ENCODE measurements at places on chromosomes 6 and 20. TPM values are rescaled to one million over a fixed set of nuclear protein-coding genes. Genes with fewer than 3 reads are reported as not detected.

DNA sequence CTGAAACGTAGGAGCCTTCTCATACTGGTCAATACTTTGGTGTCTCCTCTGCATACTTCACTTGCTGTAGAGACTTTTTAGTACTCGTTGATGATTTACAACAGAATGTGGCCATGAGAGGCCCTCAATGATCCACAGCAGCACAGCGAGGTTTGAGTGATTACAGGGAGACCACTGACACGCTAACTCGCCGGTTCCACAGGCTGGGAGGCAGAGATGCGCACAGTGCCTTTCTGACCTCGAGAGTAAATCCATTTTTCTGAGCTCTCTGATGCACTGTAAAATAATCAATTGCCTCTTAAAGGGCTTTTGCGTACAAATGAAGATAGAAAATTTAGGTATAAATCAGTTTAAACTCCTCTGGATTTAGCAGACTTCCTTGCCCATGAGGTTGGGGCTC lies 56.2 kb upstream of the TBC1D7 start:
- peaks cover 10% of the 10 kb centered on the region for H3K4me1 ChIP-seq
- H3K27ac ChIP-seq, result no peak overlapping the region
- no peak for DNase-seq
- H3K27me3 ChIP-seq, result no peaks in the 10 kb centered on the region
- H3K36me3 ChIP-seq, result no peaks in the 10 kb centered on the region

- no peak for DNase-seq
- peaks cover 92% of the 10 kb centered on the region for H3K27me3 ChIP-seq
- peaks cover 9% of the 10 kb centered on the region for H3K4me1 ChIP-seq
Measured at GRCh38 chr6:125754566-125754965, 5.1 kb downstream of the HEY2 start.

C6orf52 gene
- 5.0 TPM for total RNA-seq

GRCh38 chr6:138673346-138674014 lies 100.1 kb upstream of the CCDC28A start:
- H3K4me3 ChIP-seq, result peak overlapping the region; percentile 8
- DNase-seq, result no peak
- H3K36me3 ChIP-seq, result peaks cover 12% of the 10 kb centered on the region
- no peaks in the 10 kb centered on the region for H3K27me3 ChIP-seq
- H3K27ac ChIP-seq, result peak overlapping the region; percentile 54
- peaks cover 8% of the 10 kb centered on the region for H3K4me1 ChIP-seq

PLAGL2 gene
- total RNA-seq, result 18.6 TPM

NCOA5 gene
- total RNA-seq, result 26.0 TPM

GRCh38 chr6:36546308-36546919 lies 865 bp downstream of the STK38 start:
- peak overlapping the region; percentile 93 for H3K27ac ChIP-seq
- peak; percentile 22 for DNase-seq
- H3K4me1 ChIP-seq, result peaks cover 12% of the 10 kb centered on the region
- peaks cover 10% of the 10 kb centered on the region for H3K36me3 ChIP-seq
- peak overlapping the region; percentile 91 for H3K4me3 ChIP-seq

- no peak overlapping the region for H3K4me3 ChIP-seq
Measured at GRCh38 chr6:71533939-71534379, 245.3 kb downstream of the OGFRL1 start.

CDSN gene
- total RNA-seq, result 0.16 TPM

SIGLEC1 gene
- not detected for total RNA-seq

DNA sequence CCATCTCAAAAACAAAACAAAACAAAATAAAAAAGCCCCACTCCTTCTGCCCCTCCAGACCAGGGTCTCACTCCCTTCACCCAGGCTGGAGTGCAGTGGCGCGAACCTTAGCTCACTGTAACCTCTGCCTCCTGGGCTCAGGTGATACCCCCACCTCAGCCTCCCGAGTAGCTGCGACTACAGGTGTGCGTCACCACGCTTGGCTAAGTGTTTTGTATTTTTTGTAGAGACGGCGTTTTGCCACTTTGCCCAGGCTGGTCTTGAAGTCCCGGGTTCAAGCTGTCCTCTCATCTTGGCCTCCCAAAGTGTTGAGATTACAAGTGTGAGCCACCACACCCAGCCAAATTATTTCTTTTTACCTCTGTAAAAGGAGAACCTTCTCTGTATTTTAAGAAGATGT lies 110.1 kb downstream of the NCOA3 start:
- no peak overlapping the region for H3K27ac ChIP-seq
- no peaks in the 10 kb centered on the region for H3K27me3 ChIP-seq
- H3K4me3 ChIP-seq, result no peak overlapping the region
- no peak for DNase-seq
- peaks cover 11% of the 10 kb centered on the region for H3K36me3 ChIP-seq
- peaks cover 19% of the 10 kb centered on the region for H3K4me1 ChIP-seq

DNA sequence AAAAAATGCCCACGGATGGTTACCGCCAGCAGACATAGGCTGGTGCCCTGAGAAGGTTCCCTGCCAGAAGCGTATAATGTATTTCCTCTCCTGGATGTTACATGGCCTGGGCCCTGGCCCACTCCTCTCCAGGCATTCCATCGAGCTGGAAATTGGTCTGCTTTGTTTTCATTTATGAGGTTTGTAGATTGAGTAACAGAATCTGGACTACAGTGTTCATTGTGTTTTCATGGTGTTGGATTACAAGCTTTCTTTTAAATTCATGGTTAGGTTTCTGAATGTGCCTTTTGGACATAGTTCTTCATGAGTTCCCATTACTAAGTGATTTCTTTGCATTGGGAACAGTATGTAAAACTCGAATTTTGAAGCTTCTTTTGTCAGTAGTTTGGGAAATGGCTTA lies 6.4 kb downstream of the TIAM2 start:
- H3K36me3 ChIP-seq, result no peaks in the 10 kb centered on the region
- no peak overlapping the region for H3K27ac ChIP-seq
- peak; percentile 37 for DNase-seq
- H3K27me3 ChIP-seq, result no peaks in the 10 kb centered on the region
- no peaks in the 10 kb centered on the region for H3K4me1 ChIP-seq

DEFB127 gene
- not detected for total RNA-seq

- no peak overlapping the region for H3K27ac ChIP-seq
- no peaks in the 10 kb centered on the region for H3K36me3 ChIP-seq
- H3K27me3 ChIP-seq, result no peaks in the 10 kb centered on the region
- no peak overlapping the region for H3K4me3 ChIP-seq
- DNase-seq, result peak; percentile 70
Measured at GRCh38 chr6:68343901-68344300, 291.2 kb upstream of the ADGRB3 start.

DNA sequence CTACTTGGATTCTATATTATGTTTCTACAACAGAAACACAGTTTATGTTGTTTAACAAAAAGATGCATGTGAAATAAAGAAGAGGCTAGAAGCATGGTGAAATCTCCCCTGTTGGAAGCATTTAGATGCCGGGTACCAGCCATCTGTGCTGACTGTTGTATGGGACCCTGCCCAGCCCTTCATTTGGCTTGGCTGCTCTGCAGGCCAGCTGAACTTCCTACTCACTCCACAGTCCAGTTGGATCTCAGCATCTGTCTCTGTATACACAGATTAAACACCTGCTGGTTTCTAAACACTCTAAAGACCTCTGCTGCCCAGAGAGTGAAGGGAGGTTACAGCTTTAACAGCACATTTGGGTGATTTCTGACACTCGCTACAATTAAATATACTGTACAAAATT lies 228.3 kb downstream of the SLC35F1 start:
- no peaks in the 10 kb centered on the region for H3K4me1 ChIP-seq
- H3K4me3 ChIP-seq, result no peak overlapping the region
- H3K27ac ChIP-seq, result no peak overlapping the region
- H3K27me3 ChIP-seq, result peaks cover 38% of the 10 kb centered on the region

GRCh38 chr6:116513224-116513875 lies 1.9 kb downstream of the CALHM5 start:
- H3K36me3 ChIP-seq, result no peaks in the 10 kb centered on the region
- no peak overlapping the region for H3K27ac ChIP-seq
- H3K4me1 ChIP-seq, result peaks cover 6% of the 10 kb centered on the region
- no peak for DNase-seq
- H3K27me3 ChIP-seq, result no peaks in the 10 kb centered on the region

Measured in MCF 10A (cell line).